Trophoblast cell (in vitro differentiated cells and primary cell): ENCODE measurements at places on chromosomes 11 and 22.

GRCh38 chr11:83147895-83148294, 9.0 kb upstream of the PCF11 start:
- no peak for DNase-seq
- H3K27me3 ChIP-seq, result no peaks in the 10 kb centered on the region
- no peak overlapping the region for H3K4me3 ChIP-seq
- H3K4me1 ChIP-seq, result no peaks in the 10 kb centered on the region

GRCh38 chr11:32400670-32401369, 34.5 kb downstream of the WT1 start:
- H3K4me3 ChIP-seq, result no peak overlapping the region
- H3K27ac ChIP-seq, result no peak overlapping the region
- no peaks in the 10 kb centered on the region for H3K36me3 ChIP-seq
- H3K4me1 ChIP-seq, result peaks cover 23% of the 10 kb centered on the region
- no peak for DNase-seq

DNA sequence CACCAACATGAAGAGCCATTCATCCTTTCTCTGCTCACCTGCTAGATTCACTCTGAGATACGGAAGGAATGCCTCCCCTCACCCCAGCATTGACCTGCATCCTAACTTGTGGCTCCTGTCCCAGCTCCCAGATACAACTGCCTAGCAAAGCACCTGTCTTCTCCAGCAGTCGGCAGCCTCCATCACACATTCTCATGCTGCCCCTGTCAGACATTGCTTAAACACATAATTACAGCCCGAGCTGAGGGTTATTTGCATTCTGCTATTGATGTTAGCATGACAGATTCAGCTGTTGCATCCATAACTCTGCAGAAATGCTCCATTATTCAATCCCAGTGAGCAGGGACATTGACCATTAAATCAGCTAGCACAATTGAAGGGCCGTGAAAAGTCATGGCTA, 184.4 kb upstream of the NARS2 start:
- peaks cover 30% of the 10 kb centered on the region for H3K36me3 ChIP-seq
- no peak overlapping the region for H3K4me3 ChIP-seq
- no peaks in the 10 kb centered on the region for H3K27me3 ChIP-seq
- no peak for DNase-seq
- no peak overlapping the region for H3K27ac ChIP-seq
- no peaks in the 10 kb centered on the region for H3K4me1 ChIP-seq

GRCh38 chr11:66910016-66910415, 48.2 kb downstream of the PC start:
- peaks cover 18% of the 10 kb centered on the region for H3K4me1 ChIP-seq
- no peaks in the 10 kb centered on the region for H3K27me3 ChIP-seq
- H3K36me3 ChIP-seq, result no peaks in the 10 kb centered on the region
- DNase-seq, result no peak

GRCh38 chr22:46023558-46023981, 46.6 kb upstream of the WNT7B start:
- DNase-seq, result no peak
- peaks cover 28% of the 10 kb centered on the region for H3K27me3 ChIP-seq
- no peak overlapping the region for H3K27ac ChIP-seq
- no peaks in the 10 kb centered on the region for H3K36me3 ChIP-seq
- H3K4me1 ChIP-seq, result peaks cover 4% of the 10 kb centered on the region
- no peak overlapping the region for H3K4me3 ChIP-seq

- peak; percentile 35 for DNase-seq
- no peaks in the 10 kb centered on the region for H3K4me1 ChIP-seq
- no peak overlapping the region for H3K27ac ChIP-seq
- H3K36me3 ChIP-seq, result peaks cover 94% of the 10 kb centered on the region
- H3K27me3 ChIP-seq, result no peaks in the 10 kb centered on the region
Observed at GRCh38 chr11:73359930-73360742, 16.1 kb upstream of the RELT start.

DNA sequence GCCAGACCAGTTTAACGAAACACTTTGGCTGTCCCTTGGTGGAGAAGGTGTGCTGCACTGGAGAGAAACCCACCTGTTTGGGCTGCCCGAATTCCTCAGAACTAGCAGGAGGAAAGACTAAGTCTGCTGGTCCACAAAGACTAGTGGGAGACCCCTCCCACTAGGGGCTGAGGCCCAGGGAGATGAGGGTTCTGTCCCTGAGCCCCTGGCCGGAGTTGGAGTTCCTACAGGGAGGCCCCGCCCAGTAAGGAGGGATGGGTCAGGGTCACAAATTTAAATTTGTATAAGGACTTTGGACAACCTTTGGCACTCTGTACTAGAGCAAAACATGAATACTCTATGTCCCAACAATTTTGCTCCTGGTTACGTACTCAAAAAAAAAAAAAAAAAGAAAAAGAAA, 200.8 kb upstream of the C11orf87 start:
- H3K27ac ChIP-seq, result no peak overlapping the region
- H3K27me3 ChIP-seq, result no peaks in the 10 kb centered on the region
- no peak overlapping the region for H3K4me3 ChIP-seq
- DNase-seq, result no peak
- H3K4me1 ChIP-seq, result no peaks in the 10 kb centered on the region

DNA sequence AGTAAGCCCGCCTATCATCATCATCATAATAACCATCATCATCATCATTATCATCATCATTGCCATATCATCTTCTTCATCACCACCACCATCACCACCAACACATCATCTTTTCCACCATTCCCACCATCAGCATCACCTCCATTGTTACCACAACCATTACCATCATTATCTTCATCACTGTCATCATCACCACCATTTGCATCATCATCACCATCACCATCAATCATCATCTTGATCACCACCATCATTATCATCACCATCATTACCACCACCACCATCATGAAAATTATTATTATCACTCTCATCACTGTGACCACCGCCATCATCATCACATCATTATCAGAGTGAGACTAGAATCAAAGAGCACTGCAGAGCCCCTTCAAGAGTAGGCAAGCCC, 199.4 kb upstream of the SEZ6L start:
- H3K36me3 ChIP-seq, result no peaks in the 10 kb centered on the region
- DNase-seq, result no peak
- H3K4me3 ChIP-seq, result no peak overlapping the region
- no peak overlapping the region for H3K27ac ChIP-seq
